ENCODE measurements at places on chromosomes 16 and 17.

DNA sequence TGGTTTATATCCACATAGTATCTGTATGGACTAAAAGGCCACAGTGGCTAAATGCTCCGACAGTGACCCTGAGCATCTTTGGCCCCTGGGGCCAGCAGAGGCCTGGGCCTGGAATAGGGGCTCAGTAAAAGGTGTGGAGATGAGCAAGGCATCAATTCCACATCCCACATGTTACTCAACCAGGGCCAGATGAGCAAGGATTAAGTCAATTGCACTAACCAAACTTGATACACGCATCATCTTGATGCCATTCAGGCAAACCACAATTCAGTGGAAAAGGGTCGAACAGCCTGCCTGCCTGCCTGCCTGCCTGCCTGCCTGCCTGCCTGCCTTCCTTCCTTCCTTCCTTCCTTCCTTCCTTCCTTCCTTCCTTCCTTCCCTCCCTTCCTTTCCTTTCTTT lies 53.5 kb upstream of the DNAJA2 start:
- no peak for DNase-seq

GRCh38 chr16:50742576-50743200 lies 802 bp downstream of the CYLD start:
- DNase-seq, result no peak

DNA sequence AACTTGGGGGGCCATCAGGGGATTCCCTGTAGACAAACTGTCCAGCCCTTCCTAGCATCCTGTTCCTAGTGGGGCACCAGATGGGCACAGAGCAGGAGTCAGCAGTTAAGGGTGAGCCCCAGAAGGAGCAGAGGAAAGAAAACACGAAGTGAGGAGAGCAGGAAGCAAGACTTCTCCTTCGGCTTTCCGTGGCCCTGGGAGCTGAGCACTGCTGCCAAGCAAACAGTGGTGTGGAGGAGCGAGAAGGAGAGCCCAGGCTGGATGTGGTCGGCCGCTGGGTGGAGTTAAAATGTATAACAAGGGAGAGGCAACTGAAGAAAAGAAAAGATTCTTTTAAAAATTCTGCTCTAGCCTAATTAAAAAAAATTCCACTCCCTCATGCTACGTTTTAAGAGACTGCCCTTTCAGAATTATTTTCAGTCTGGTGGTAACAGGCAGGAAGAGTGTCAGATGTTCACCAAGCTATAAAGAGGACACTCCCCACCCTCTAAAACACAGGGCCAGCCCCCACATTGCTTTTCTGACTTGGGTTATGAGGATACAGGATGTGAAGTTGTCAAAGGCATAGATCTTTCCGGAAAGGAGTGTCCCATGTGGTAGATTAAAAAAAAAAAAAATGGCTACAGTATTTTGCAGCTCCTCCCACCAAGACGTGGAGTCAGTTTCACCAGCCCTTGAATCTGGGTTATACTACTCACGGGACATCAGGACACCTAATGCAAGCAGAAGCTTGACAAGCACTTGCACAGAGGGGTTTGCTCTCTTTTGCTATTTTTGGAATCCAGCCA lies 74.9 kb upstream of the ZFHX3 start:
- DNase-seq, result no peak

DNA sequence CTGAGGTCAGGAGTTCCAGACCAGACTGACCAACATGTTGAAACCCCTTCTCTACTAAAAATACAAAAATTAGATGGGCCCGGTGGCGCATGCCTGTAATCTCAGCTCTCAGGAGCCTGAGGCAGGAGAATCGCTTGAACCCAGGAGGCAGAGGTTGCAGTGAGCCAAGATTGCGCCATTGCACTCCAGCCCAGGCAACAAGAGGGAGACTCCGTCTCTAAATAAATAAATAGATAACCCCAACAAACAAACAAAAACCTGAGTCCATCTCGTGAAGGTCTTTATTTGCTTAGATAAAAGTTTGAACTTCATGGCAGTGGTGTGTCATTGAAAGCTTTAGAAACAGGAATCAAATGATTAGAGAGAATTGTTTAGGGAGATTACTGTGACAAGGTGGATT lies 167.4 kb downstream of the BCAS3 start:
- DNase-seq, result no peak

DNA sequence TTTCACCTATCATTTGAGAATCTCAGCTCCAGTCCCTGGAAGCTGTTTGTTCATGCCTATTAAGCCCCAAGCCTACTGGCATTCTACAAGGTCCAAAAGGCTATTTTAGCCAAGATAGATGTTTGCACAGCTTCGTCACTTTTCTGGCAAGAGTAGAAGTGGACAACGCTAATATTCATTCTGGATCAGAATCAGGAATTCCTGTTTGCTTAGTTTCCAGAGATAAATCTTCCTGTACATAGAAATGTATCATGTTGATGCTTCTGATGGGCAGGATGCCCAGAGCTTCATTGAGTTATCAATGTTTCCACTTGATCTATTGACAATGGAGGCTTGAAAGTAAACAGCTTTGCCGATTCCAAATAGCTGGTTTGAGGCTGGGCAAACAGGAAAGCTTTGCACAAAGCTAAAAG lies 260.7 kb upstream of the CA10 start:
- peak; percentile 42 for DNase-seq

DNA sequence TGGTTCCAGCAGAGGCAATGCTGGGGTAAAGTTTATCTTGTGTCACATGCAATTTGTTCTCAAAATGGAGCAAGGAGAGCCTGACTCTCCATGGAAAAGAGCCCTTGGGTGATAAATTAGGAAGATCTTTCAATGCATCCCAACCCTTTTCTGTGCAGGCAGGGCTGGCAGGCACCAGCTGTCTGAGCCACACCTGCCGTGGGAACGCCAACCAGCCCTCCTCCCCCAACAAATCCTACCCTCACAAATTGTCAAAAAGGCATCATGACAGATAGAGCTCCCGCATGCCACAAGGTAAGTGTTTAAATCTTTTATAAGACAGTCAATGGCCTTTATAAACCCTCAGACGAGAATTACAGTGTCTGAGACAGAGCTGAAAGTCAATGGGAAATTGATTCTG lies 418.5 kb upstream of the CDH5 start:
- DNase-seq, result no peak

DNA sequence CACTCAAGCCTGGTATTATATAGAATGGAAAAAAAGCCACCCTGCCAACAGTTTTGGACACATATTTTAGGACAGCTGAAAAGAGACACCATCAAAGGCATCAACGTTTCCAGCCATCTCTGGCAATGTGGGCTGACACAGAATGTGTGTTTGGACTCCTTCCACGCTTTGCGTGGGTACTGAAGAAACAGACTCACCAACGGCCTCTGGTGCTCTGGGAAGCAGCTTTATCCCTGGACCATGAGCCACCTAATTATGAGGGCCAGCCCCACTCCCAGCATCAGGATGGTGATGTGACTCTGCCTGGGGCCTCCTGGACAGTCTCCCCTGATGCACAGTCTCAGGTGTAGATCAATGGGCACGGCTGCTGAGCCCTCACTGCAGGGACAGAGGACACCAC lies 27.9 kb downstream of the CCDC57 start:
- no peak for DNase-seq

- no peak for DNase-seq
Measured at GRCh38 chr16:1378804-1379303, 27.1 kb downstream of the GNPTG start.

GRCh38 chr17:61368832-61369450 lies 30.7 kb upstream of the TBX2 start:
- no peak for DNase-seq

DNA sequence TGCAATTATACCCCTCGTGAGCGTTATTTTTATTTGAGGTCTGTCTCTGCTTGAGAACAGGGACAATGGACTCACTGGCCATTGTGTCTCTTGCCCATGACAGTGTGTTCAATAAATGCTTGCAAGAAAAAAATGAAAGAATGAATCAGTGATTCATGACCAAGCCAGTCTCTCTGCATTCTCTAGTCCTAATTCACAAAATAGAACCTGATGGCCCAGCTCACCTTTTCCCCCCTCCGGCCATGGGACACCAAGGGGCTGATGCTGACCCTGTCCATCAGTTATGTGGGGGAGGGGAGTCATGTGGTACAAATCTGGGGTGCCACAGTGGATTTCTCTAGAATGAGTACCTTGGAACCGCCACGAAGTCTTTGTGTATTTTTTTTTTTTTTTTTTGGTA lies 38.2 kb downstream of the CCDC42 start:
- DNase-seq, result no peak

DNA sequence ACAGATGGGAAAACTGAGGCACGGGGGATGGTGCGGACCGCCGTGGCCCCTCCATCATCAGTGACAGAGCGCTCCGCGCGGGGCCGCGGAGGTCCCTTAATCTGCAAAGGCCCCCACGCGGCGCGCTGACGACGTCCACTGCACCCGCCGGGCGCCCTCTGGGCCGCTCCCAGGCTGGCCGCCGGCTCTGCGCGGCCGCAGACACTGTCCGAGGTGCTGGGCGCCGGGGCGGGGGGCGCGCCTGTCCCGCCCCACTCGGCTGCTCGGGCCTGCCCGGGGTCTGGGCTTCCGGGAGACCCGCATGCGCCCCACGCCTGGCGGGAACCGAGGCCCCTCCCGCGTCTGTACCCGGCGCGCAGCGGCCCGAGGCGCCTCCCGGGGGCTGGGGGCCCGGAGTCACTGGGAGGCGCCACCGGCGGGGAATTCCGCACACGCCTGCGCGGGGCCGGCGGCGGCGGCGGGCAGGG lies 550 bp upstream of the RNF213 start:
- DNase-seq, result peak; percentile 30

GRCh38 chr17:10201680-10202079 lies 3.3 kb upstream of the GAS7 start:
- DNase-seq, result no peak

GRCh38 chr17:15910791-15911190 lies 34.1 kb upstream of the ADORA2B start:
- no peak for DNase-seq

DNA sequence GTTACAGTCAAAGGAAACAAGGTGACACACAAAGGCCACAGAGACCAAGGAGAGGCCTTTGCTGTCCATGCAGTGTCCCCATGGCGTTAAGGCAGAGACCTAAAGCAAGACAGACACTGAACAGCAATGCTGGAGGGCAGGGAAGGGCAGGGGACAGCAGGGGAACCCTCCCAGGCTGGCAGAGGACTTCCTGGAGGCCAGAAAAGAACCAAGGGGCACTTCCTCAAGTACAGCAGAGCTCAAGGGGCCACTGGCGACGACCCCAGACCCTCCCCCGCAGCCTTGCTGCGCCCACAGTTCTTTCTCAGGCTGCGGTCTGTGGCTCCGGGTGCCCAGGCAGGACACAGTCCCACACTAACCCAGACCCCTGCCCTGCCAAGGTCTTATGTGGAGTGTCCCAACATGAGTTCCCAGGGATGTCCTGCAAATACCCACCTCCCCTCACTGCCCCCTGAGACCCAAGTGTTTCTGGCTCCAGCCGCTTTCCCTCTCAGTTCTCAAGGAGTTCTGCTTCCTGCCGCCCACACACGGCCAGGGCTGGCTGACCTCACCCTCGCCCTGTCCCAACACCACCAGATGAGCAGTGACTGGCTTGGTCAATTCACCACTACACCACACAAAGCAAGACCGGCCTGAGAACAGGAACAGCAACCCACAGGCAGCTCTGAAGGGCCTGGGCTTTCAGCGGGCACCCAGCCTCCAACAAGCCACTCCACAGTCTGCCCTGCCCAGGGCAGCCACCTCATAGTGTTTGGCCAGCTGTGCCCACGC lies 4.2 kb downstream of the CLCN7 start:
- DNase-seq, result no peak

DNA sequence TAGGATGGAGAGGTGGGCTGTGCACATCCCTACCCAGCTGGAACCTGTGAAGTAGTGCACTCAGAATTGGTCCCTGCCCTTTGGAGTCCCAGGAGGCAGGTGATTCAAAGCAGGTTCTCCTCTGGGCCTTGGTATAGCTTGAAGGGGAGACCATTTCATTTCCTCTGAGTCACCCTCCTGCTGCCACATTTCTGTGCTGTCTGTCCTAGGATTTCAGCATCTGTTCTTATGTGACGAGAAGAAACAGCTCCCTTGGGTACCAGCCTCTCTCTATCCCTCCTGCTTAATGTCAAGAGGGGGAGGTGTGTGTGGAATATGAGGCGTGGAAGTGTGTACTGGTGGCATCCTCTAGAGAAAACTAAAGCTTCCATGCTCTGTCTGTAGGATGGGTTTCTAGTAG lies 5.0 kb upstream of the NFE2L1 start:
- no peak for DNase-seq

DNA sequence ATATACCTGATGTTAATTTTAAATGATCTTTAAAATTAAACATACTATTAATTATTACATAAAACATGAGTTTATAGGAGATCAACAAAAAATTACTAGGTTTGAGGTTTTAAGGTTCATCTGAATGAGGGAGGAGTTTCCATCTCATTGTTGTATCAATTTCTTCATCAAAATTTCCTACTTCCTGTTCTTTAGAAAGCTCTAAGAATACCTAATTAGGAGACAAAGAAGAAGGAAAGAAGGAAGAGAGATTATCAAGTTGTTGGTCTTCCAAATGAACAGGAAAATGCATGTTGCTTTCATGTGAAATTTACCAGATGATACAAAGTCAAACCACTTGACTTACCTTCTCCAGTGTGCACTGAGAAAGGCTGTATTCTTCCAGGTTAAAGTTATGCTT lies 18.1 kb upstream of the ABCA9 start:
- DNase-seq, result no peak

GRCh38 chr16:86227801-86228200 lies 282.5 kb upstream of the FOXF1 start:
- DNase-seq, result no peak

DNA sequence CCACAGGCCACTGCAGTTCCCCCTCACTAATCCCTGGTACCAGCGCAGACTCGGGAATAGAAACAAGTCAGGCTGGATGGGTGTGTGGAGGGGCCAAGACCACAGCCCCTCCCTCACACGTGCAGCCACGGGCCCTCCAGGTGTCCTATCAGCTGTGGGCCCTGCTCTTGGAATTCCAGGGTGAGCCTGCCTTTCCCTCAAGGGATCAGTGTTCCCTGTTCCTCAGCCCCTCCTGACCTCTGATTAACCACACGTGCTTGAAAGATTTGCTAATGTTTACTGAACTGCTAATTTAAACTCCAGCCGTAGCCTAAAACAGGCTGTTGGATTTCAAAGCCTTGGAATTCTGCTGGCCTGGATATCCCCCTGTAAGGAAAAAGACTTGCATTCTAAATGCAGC lies 146.4 kb downstream of the SOCS1 start:
- DNase-seq, result no peak

DNA sequence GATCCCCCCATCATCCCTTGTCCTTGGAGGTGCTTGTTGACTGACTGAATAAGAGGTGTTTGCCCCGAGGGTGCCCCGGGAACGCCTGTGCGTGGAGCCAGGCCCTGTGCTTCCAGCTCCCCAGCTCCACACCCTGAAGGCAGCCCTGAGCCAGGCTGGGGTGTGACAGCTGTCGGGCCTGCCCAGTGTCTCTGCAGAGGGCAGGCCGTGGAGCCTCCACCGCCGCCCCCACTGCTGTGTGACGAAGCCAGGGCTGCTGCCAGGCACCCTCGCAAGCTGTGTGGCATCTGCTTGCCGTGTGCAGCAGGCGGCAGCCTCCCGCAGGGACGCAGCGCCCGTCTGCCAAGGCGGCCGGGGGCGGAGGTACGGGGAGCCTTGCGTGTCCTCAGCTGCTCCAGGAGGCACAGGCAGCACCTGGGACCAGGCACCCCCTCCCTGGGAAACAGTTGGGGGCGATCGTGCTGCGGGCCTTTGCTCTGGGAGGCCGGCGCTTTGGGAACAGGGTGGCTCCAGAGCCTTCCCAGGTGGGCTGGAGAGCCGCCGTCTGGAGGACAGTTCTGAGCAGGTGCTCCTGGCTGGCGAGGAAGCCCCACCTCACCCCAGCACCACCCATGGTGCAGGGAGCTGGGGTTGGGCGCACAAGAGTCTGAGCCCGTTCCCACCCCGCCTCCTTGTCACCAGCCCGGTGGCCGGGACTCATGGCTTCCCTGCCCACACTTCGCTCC lies 26.6 kb downstream of the GSE1 start:
- DNase-seq, result peak; percentile 82
